ENCODE measurements at places on chromosomes 5 and 9.

DNA sequence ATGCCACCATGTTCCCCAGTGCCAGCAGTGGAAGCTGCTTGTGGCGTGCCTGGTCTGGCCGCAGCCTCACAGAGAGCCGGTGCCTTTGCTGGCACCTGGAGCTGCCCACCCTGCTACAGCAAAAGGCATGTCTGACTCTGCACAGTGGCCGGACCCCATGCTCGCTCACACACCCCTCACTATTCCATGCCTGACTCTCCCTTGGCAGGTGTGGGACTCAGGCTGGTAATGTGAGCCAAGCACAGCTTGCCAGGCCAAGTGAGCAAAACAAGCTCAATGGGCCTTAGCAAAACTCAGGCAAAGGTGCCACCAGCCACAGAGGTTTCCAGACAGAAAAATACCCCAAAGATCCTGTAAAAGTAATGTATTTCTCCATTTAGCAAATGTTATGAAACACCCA is 15.5 kb downstream of the GNA14 start:
- ATAC-seq: no peak

- no peak for ATAC-seq
Observed at GRCh38 chr5:123304777-123305316, 118.4 kb downstream of the CEP120 start.

- no peak for ATAC-seq
Observed at GRCh38 chr5:140312791-140313189, 9.9 kb upstream of the PFDN1 start.

DNA sequence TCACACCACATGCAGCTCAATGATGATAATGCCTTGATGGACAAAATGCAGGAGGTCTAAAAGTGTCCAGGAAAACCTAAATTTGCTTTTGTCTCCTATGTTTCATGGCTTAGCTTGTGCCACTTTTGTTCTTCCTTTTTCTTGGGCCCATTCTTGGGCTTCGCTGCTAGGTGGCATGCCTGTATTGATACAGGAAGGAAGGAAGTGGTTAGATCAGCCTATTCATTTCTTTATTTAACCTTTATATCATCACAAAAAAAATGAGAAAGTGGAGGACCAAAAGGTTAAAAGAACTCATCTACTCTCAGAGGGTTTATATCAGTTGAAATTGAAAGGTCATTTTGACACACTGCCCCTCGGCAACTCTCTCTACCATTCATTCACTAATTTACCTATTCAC is 260.2 kb downstream of the ARHGAP26 start:
- peak; percentile 75 for ATAC-seq

- no peak for ATAC-seq
Observed at GRCh38 chr9:32218100-32218767, 166.2 kb upstream of the ACO1 start.

- no peak for ATAC-seq
Observed at GRCh38 chr5:16869821-16870796, 66.0 kb downstream of the MYO10 start.

- no peak for ATAC-seq
Observed at GRCh38 chr9:20921362-20921761, 110.1 kb downstream of the HACD4 start.

DNA sequence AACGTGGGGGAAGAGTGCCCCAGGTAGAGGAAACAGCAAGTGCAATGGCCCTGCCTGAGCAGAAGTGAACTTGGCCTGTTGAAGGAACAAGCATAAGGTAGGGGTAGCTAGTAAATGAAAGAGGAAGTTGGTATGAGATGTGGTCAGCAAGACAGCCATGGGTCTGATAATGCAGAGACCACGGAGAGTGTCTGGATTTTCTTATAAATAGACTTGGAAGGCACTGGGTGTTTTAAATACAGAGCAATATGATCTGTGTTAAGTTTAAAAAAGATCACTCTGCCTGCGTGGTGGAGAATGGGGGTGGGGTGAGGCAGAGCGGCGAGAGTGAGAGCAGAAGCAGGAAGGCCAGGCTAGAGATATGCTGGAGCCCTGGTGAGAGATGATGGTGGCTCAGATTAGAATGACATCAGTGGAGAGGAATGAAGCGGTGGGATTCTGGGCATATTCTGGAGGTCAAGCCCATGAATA is 4.2 kb downstream of the ADAM19 start:
- ATAC-seq: no peak

- ATAC-seq: no peak
Observed at GRCh38 chr9:133113163-133113948, 7.7 kb downstream of the RALGDS start.

- ATAC-seq: no peak
Observed at GRCh38 chr5:67129768-67130167, 66.8 kb downstream of the CD180 start.

- no peak for ATAC-seq
Observed at GRCh38 chr5:135864503-135865435, 30.3 kb downstream of the SLC25A48 start.

DNA sequence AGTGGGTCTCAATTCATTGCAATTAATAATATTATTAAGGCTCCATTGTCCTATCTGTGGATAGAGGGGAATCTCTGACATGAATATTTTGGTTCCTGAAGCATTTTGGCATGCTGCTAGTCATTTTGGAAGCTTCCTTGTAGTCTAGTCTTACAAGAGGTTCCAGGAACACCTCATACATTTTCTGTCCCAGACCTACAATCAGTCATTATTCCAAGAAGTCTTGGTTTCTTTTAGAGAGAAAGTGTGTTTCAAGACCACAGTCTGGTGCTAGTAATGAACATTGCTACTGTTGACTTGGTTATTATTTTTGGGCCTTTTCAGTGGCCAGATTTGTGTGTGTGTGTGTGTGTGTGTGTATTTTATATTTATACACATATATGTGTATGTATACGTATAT is 98.9 kb downstream of the ERCC6L2 start:
- peak; percentile 28 for ATAC-seq

DNA sequence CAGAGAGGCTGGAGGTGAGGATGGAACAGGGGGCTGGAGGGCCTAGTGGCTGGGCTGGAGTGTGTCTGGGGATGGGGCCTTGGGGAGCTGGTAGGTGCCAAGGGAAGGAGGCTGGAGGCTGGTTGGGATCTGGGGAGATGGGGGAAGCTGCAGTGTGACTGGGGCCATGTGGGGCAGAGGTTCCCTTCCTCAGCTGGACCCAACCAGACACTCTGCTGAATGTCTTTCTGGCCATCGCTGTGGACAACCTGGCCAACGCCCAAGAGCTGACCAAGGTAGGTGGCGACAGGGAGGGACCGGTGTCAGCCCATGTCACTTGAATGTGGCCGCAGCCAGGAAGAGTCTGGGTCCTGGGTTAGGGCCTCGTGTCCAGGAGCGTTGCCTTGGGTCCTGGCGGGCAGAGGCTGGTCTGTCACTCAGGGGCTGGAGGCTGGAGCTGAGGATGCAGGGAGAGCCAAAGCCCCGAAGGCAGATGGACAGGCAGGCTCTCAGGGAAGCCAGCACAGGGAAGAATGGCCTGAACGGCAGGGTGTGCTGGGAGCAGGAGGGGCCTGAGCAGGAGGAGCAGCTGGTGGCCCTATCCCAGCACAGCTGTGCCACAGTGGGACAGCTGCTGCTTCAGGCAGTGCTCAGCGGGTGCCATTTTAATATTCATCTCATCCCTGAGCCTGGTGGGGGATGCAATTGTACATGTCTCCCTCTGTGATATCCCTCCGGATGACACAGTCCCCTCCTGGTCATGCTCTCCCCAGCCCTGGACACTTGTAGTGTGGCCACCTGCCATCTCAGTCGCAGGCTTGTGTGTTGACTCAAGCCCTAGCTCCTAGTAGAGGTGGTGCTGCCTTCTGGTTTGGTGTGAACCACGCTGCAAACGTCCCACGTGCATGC is 132.5 kb downstream of the CACNA1B start:
- ATAC-seq: no peak

- no peak for ATAC-seq
Observed at GRCh38 chr5:104082754-104083153, 520.2 kb upstream of the NUDT12 start.

GRCh38 chr5:127612441-127613141 is 36.3 kb upstream of the CTXN3 start:
- ATAC-seq: no peak

GRCh38 chr5:139474890-139475791 is 4.3 kb downstream of the SMIM33 start:
- ATAC-seq: peak; percentile 15

- no peak for ATAC-seq
Observed at GRCh38 chr9:79616013-79616412, 44.2 kb downstream of the TLE4 start.

- no peak for ATAC-seq
Observed at GRCh38 chr9:88221105-88221504, 82.8 kb upstream of the SPATA31C2 start.

- ATAC-seq: no peak
Observed at GRCh38 chr5:3325201-3325971, 270.2 kb upstream of the IRX1 start.

DNA sequence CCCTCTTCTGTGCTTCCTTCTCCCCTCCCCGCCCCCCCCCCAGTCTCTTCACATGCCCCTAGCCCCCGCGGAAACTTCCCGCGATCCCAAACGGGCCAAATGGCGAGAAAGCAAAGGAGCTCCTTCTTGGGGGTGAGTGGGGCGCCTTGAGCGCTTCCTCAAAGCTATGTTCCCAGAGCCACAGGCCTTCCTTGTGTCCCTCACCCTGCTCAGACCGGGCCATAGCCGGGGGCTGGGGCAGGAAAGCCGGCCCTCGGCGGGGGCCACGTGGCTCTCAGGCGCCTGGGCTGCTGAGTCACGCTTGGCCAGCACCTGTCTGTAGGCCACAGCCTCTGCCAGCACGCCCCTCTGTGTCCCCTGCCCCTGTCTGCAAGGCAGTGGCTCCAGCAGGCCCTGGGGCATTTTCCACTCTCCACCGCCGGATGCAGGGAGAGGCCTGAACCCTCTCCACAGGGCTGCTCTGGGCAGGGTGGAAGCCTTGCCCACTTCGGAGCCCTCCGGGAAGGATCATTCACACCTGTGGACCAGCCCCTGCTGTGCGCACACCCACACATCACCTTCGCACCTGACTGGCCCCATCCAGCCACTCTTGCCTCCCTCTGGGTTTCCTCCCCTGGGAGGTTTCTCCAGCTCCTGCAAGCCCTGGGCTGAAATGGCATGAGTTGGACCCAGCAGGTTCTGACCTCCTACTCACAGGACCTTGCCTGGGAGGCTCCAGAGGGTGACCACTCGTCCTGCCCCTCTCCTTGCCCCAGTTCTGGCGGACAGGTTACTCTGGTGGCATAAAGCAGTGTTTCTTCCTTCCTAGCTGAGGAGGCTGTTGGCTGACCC is 1.2 kb upstream of the SQSTM1 start:
- ATAC-seq: peak; percentile 22

DNA sequence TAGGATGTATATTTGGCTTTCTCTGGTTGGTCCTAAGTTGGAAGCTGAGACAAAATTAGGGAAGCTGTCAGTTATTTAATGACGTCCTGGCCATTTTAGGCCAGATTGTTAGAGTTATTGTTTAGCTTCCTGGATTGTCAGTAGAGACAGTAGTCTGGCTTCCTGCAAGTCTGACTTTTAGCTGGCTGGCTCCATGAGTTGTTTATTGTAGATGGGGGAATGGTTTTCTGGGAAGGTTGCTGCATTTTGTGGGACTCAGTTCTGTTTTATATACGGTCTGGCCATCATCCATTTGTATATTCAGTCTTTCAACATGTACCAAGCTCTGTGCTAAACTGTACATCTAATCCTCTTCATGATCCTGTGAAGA is 68.3 kb downstream of the SGCD start:
- ATAC-seq: no peak

- no peak for ATAC-seq
Observed at GRCh38 chr9:93958121-93958818, 3.1 kb upstream of the BARX1 start.

DNA sequence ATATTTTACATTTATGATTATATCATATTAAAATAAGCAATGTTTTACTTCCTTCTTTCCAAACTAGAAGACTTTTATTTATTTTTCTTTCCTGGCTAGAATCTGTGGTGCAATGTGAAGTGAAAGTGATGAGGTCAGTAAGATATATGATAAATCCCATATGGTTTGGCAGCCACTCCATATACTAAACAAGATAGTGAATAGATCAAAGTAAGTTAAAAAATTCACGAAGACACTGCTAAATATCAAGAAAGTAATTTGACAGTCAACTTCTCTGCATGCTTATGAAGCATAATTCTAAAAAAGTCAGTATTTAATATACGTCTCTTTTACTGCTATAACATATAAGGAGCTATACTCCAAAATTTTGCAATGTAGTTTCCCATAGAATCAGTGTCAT is 972.8 kb downstream of the DTWD2 start:
- no peak for ATAC-seq

GRCh38 chr9:128550226-128550625 is 2.2 kb upstream of the SPTAN1 start:
- peak; percentile 10 for ATAC-seq

DNA sequence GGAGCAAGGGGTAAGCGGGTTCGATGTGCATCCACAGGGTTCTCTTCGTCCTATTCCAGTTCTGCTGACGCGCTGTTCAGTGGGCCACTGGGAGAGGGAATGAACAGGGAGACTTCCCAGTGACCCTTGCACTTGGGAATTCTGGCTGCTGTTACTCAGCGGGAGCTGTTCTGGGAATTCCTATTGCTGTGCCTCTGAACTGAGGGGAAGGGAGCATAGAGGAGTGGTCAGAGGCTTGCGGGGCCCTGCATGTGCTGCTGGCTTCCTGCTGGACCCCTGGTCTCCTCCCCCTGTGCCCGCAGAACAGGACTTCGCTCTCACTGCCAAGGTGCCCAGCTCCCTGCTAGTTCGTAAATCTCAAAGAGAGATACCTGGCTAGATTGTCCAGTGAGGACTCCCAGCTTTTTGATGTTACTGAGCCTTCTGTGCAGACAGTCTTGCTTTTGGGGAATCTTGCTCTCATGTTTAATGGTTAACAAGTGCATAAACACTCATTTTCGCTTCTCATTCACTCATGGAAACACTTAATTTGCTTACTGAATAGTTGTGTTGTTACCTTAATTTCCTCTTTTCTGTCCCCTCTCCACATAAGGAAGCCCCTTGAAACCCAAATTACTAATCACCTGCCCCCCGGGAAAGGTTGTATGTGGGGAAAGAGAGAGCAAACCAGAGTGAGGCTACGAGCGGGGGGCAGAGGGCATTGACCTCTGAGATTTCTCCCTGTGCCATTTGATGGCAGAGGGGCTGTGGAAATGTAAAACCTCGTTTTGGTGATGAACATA is 5.9 kb downstream of the TRIO start:
- ATAC-seq: no peak

GRCh38 chr9:16343249-16344237 is 526.9 kb downstream of the BNC2 start:
- no peak for ATAC-seq

- no peak for ATAC-seq
Observed at GRCh38 chr5:424301-425110, 18.5 kb upstream of the EXOC3 start.

Data from activated CD4-positive, CD25-positive, alpha-beta regulatory T cell treated with anti-CD3 and anti-CD28 coated beads, Interleukin-2, amount 50 U/mL, for 24 hours (primary cell).